ENCODE measurements at places on chromosomes 13 and 19. TPM values are rescaled to one million over a fixed set of nuclear protein-coding genes. Genes with fewer than 3 reads are reported as not detected.

Gene NXNL1
- total RNA-seq = not detected

Gene ZNF441
- 2.0 TPM for total RNA-seq

Gene ZNF90
- total RNA-seq = 0.79 TPM

- no peak for DNase-seq
These were observed 417.1 kb downstream of the OLFM4 start for GRCh38 chr13:53445686-53446085.

Gene UBE2L5
- total RNA-seq = not detected

Gene PDX1
- not detected for total RNA-seq

- DNase-seq = no peak
These were observed 5.0 kb upstream of the MADCAM1 start for GRCh38 chr19:491146-491741.

GRCh38 chr13:107289540-107289939 lies 721.6 kb upstream of the ARGLU1 start:
- no peak for DNase-seq

Gene BEST2
- total RNA-seq = not detected

GRCh38 chr13:111844682-111845081 lies 222.3 kb upstream of the SOX1 start:
- DNase-seq = peak; percentile 52

All from right atrium auricular region (tissue), 2 donors.